ENCODE measurements at places on chromosomes 12 and 14. TPM values are rescaled to one million over a fixed set of nuclear protein-coding genes. Genes with fewer than 3 reads are reported as not detected.

DNA sequence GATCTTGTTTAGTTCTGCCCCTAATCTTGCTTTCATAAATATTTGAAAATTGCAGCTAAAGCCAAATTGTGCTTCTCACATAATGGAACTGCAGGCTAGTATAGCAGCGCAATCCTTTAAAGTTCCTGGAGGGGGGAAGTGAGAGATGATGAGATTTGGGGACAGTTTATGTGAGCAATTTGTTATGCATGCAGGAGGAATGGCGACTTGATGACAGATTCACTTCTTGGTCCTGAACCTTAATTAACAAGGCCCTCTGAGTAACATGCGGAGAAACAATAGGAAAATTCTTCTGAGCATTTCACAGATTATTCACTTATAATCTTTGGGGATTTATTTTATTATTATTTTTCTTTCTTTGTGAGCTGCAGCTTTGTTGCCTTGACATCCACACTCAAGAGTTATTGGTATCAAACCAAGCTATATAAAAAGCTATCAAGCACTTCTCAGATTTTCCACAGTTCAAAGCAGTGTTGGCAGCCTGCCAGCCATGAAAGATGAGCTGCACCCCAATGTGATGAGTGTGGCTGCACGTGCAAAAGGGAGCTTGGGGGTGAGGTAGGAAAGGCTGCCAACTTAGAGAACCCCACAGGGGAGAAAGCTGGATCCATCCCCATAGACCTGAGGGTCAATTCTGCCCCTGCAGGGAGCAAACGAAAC lies 1662.2 kb upstream of the FLRT2 start:
- peak; percentile 63 for DNase-seq

GRCh38 chr12:101963697-101964096 lies 86.3 kb downstream of the DRAM1 start:
- DNase-seq = no peak

Gene MYF5
- not detected for total RNA-seq

Gene MMP19
- total RNA-seq = 10.5 TPM

- DNase-seq = no peak
These were observed 229.2 kb downstream of the NRXN3 start for GRCh38 chr14:78399316-78399889.

DNA sequence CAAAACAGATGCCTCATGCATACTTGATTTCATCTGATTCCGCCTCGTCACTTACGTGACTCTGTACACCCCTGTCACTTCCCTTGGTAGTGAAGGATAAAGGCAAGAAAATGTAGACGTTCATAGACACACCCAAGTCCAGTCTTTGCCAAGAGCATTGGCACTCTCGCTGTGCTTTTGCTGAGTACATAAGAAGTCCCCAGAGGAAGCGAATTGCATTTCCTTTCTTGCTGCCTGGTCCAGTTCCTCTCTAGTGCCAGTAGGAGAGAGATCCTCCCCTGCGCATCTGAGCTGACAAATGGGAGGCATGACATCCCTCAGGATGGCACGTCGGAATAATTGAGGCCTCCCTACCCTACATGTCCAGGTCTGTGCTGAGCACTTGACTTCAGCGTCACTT lies 21.3 kb upstream of the RIN3 start:
- DNase-seq = no peak

DNA sequence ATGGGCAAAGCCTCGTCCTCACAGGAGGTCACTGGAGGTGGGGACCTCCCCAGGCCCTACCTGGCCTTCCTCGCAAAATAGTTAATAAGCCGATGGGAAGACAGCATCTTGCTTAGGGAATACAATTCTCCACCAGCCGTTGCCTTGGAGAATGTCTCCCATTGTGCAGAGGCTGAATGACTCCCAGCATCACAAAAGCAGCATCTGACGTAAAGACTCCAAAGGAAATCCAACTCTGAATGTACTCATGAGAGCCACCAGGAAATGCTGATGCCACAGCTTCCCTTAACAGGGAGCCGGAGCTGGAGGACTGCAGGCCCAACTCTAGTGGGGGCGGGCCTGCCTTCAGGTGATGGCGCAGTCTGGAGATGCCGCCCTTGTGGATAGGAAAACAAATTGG lies 15.5 kb downstream of the CCDC63 start:
- DNase-seq = no peak
